ENCODE measurements at places on chromosomes 11 and 22. TPM values are rescaled to one million over a fixed set of nuclear protein-coding genes. Genes with fewer than 3 reads are reported as not detected.

The ARHGAP20 gene
- not detected for total RNA-seq

The C11orf16 gene
- not detected for total RNA-seq

The PRSS23 gene
- total RNA-seq = 0.35 TPM

The GGTLC3 gene
- not detected for total RNA-seq

The SHISAL1 gene
- total RNA-seq = not detected

The OR51B5 gene
- total RNA-seq = not detected

The SLC22A12 gene
- not detected for total RNA-seq

DNA sequence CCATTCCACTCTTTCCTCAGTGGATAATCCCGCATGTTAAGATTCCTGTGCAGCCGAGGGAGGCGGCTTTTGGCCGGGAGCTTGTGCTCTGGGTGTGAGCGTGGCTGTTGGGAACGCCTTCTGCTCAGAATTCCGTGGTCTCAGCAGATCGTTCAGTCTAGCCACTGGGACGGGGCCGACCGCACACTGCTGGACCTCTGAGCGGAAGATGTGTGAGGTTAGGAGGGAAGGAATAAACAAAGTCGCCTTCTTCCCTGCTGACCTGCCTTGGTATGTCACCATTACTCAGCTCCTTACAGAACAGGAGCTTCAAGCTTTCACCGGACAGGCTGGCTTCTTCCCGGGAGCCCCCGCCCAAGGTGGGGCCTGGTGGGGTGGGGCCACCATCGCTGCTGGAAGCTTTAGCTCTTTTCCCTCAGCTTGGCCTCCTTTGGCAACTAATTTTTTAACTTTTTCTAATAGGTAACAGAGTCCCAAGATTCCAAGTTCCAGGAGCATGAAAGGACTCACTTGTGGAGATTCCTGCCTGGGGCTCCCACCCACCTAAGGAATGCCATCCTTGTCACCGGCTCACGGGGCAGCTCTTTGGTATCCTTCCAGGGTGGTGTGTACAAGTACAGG lies 22.5 kb upstream of the SEPTIN5 start:
- no peak for DNase-seq

DNA sequence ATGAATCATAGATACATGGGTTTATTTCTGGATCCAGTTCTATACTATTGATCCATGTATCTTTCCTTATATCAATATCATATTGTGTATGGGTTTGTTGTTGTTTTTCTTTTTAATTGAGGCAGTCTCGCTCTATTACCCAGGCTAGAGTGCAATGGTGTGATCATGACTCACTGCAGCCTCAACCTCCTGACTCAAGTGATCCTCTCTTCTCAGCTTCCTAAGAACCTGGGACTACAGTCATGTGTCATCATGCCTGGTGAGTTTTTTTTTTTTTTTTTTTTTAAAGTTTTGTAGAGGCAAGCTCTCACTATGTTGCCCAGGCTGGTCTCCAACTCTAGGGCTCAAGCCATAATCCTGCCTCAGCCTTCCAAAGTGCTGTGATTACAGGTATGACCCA lies 1589.4 kb upstream of the TENM4 start:
- DNase-seq = no peak

DNA sequence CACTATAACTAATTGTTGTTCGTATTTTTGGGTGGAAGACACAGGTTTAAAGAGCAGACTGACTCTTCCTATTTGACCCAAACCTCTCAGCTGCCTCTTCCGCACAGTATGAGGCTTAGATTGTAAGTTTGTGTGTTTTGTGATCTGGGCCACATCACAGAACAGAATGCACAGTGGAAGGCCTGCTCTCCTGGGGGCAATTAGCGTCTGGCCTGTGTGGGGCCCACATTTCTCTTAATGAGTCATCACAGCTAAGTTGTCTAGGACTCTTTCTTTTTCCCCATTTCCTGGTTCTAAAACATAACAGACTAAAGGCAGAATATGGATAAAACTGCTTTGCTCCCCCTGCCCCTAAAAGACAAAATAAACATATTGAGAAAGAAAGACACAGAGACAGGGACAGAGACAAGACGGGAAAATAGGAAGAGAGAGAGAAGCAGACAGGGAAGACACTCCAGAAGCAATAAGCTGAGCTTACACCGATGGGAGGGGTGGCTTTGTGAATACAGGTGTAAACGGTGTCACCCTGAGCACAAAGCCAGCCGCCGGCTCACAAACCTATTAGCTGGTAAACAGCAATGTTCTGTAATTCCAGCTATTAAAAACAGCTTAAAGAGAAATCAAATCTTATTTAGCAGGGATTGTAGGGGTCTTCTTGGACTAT lies 127.4 kb upstream of the OPCML start:
- DNase-seq = no peak

DNA sequence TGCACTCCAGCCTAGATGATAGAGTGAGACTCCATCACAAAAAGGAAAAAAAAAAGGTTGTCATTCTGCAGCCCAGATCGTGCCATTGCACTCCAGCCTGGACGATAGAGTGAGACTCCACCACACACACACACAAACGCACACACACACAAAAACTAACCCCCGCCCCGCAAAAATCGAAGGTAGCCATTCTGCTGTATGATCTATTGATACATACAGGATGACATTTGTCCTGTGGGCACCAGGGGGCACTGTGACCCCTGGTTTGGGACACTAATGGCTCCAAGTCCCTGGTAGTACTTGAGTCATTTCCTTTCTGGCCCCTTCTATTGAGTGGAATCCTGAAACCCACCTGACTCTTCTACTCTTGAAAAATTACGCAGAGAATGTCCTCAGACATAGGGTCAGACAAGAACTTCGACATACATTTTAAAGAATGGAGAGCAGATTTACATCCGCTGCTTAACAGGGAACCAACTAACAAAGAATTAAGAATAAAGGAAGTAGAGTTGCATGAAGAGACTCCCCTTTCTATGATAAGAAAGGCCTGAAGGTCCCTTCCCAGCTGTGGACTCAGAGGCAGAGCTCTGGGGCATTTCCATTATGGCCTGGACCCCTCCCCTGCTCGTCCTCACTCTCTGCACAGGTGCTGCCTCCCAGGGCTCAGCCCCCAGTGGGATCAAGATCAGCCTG lies 35.0 kb upstream of the PRAME start:
- DNase-seq = peak; percentile 61

GRCh38 chr11:65586676-65587075 lies 8.9 kb downstream of the KCNK7 start:
- no peak for DNase-seq

DNA sequence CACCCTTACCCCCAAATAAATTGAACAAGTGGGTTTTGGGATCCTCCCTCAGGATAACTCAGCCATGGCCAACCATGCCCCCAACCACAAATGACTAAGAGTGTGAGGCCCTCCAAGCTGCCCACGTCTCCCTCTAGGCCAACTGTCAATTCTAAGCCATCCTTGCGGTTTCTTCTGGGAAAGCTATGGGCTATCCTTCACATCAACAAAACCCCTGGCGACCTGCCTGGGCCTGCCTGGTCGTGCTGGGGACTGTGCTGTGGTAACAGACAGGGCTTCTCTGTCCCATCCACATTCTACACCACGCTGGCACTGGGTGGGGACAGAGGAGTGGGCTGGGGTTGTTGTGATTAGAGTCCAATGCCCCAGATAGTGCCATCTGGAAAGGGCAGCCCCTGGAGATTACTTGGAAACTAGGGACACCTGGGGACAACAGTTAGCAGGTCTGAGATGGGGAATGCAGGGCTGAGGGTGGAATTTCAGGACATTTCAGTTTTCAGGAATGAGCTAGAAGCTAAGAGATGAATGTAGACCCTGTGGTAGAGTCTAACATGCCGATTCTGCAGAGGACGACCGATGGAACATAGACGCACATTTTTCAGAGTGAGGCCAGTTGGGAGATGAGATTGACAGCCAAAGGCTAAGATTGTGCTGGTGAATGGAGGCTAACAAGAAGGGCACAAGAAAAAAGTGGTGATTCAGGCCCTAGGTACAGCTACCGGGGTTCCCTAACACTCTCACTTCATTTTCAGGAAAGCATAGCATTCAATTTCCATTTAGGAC lies 131.9 kb downstream of the RASSF10 start:
- no peak for DNase-seq

- DNase-seq = no peak
Measured at GRCh38 chr11:75238595-75239440, 1.8 kb upstream of the TPBGL start.

GRCh38 chr11:102879801-102880200 lies 5.0 kb upstream of the MMP12 start:
- no peak for DNase-seq

DNA sequence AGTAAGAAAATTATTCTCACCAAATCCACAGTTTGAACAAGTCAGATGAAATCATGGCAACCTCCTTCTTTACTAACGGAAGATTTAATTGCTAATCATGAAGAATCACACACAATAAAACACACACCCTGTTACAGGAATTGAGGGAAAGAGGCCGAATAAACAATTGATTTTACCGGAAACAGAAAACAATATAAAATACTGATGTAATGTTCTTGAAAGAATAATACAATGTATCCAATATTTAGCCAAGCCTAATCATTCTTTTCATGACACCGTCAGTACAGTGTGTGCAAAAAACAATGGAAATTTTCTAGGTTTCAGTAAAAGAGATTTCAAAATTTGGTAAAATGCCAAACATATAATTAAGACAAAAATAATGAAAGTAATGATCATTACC lies 23.4 kb downstream of the ASRGL1 start:
- DNase-seq = no peak

- DNase-seq = no peak
Measured at GRCh38 chr22:33875316-33875715, 45.0 kb downstream of the LARGE1 start.

Measured in activated CD4-positive, alpha-beta T cell treated with anti-CD3 and anti-CD28 coated beads, Interleukin-2, amount 10 ng/mL, durations not matched to agents 7 days and 5 days (primary cell).